HCT116 (cell line): ENCODE measurements at places on chromosomes 11 and 22.

GRCh38 chr22:42396621-42397331, 35.4 kb downstream of the NFAM1 start:
- DNase-seq = peak; percentile 3

DNA sequence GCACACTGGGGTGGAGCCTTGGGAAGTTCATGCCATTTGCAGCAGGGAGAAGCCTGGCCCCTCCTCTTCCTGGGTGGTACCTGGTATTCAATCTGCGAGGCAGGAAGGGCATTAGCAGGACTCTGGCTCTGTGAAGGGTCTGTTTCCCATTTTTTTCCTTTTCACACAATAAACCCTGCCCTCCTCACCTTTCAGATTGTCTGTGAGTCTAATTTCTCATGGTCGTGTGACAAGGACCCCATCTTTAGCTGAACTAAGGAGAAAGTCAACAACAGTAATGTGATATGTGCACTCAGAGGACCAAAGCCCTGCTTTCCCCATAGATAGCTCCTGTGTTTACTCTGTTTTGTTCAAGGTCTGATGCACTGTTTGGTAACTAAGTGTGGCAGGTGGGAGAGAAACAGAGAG, 26.6 kb upstream of the CASP4 start:
- no peak for DNase-seq

GRCh38 chr22:23591201-23591791, 11.2 kb upstream of the IGLL1 start:
- peak; percentile 51 for DNase-seq

- no peak for DNase-seq
Observed at GRCh38 chr22:22674467-22674866, 30.1 kb downstream of the GGTLC2 start.

DNA sequence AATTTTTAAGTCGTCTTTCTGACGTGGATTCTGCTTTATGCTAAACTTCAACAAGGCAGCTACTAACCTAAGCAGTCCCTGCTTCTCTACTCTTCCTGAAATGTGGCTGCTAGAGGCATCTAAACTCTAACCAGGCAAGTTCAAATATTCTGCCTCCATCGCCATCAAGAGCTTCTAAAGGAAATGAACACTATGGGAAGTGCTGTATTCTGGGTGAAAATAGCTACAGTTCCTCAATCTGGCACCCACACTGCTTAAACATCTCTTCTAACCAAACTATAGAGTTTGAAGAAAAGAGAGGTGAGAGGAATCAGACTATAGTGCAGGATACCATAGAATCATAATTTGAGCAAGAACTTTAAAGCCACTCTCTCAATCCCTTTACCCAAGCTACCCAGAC, 6.3 kb downstream of the NRIP3 start:
- DNase-seq = no peak

DNA sequence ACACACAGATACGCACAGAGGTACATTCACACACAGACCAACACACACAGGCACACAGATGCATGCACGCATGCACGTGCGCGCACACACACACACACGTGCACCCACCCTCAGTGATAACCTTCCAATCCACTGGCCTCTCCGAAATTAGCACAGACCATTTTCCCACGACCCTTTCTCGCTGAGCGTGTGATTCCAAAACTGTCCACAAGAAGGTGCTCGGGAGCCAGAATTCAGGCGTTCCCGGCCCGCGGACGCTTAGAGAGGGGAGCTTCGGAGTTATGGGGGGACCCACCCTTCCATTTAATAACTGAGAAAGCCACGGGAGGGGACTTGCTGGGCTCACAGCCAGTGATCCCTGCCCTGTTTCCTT, 33.8 kb upstream of the SLC35C1 start:
- peak; percentile 50 for DNase-seq

DNA sequence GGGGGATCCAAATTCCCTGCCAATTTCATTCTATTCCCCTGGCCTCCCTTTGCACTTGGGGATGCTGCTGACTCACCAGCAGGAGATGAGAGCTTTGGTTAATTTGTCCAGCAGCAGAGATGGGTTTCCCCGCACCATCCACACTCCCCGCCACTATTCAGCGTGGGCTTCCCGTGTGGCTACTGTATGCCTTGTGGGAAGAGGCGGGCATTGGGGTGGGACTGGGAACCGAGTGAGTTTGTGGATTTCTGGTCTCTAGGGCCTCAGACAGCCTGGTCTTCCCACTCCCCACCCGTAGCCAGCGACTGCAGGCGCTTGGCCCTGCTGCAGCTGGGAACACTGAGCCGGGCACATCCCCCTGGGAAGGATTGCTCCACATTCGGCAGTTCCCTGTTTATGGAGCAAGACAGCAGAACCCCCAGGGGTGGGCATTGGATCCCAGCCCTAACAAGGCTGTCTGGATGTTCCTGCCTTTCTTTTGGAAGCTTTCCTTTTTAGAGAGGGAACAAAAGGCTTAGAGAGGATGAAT, 23.4 kb downstream of the KIAA1671 start:
- DNase-seq = no peak

DNA sequence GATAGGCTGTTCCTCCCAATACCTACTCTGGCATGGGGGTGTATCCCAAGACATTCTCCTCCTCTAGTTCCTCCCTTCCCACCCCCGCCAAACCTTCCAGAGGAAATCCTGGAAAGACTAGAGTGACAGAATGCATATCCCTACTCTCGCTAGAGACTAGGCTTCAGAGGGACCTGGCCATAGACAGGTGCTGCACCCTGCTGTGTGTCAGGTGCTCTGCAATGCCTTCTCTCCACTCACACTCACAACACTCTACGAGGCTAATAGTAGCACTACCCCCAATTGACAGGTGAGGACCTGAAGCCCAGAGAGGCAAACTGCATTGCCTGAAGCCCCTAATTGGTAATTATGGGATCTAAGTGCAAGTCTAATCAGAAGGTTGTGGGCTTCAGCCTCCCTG, 46.2 kb upstream of the LMO1 start:
- DNase-seq = no peak

- peak; percentile 48 for DNase-seq
Observed at GRCh38 chr11:74397501-74398243, 561 bp downstream of the PGM2L1 start.

- DNase-seq = no peak
Observed at GRCh38 chr11:91608677-91609076, 615.9 kb upstream of the FAT3 start.

- no peak for DNase-seq
Observed at GRCh38 chr11:60953781-60954180, 1.8 kb upstream of the SLC15A3 start.
